Stimulated activated CD4-positive, alpha-beta T cell treated with anti-CD3 and anti-CD28 coated beads, Interleukin-15, amount 100 ng/mL, for 1 hour (primary cell): ENCODE measurements at places on chromosomes 7 and 10.

DNA sequence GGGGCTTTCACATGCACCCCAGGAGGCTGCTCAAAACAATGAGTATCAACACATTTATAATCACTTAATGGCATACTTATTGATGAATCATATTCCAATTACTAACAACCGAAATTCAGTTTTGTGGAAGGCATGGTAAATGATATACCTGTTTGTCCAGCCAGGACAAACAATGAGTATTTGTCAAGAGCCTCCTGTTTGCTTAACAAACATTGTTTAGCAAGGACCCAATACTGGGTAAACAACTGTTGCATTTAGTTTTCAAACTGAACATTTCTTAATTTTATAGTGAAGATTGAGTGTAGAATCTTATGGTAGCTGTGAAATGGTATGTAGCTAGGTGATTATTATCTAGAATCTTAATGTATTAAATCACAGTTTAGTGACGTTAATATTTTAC, 473.7 kb downstream of the ATRNL1 start:
- DNase-seq, result no peak

DNA sequence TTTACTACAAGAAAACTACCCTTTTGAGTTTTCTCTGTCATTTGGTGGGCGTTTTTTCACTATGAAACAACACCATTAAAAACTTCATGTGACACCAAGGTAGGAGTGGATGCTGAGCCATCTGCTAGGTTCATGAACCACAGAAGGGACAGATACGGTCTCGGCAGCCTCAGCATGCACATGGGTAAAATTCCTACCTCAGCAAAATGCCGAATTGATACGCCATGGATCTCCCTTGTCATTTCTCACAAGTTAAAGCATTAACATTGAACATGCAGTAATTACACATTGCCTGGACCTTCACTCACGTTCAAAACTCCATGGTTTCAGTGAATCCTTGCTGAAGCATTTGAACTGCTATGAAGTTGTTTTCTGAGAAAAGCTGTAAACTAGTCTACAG, 121.5 kb upstream of the EGR2 start:
- no peak for DNase-seq

- DNase-seq, result no peak
These were observed 27.9 kb upstream of the PLXNA4 start for GRCh38 chr7:132604121-132604520.

GRCh38 chr10:21953585-21954057, 49.9 kb downstream of the DNAJC1 start:
- DNase-seq, result no peak

GRCh38 chr7:38369816-38370493, 96.5 kb upstream of the TARP start:
- peak; percentile 41 for DNase-seq

GRCh38 chr7:73738220-73738611, 386 bp downstream of the ABHD11 start:
- peak; percentile 56 for DNase-seq

DNA sequence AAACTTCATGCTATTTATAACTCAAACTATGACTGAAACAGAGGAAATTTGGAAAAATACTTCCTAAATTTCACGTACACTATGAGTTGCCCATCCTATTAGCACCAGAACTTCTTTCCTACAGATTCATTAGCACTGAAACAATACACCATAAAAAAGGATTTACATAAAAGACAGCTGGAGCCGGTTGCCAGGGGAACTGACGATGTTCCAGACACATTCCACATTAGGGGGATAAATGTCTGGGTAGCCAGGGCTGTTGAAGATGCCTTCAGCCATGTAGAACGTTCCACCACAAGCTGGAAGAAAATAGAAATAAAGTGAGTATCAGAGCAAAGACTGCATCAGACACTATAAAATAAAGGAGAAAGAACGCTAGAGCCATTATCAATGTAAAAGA, 129.8 kb upstream of the RSU1 start:
- no peak for DNase-seq

GRCh38 chr10:17073725-17074540, 55.7 kb downstream of the CUBN start:
- no peak for DNase-seq

GRCh38 chr7:4809666-4810065, 34.2 kb downstream of the AP5Z1 start:
- DNase-seq, result no peak

GRCh38 chr7:45055594-45056219, 33.1 kb downstream of the NACAD start:
- no peak for DNase-seq

DNA sequence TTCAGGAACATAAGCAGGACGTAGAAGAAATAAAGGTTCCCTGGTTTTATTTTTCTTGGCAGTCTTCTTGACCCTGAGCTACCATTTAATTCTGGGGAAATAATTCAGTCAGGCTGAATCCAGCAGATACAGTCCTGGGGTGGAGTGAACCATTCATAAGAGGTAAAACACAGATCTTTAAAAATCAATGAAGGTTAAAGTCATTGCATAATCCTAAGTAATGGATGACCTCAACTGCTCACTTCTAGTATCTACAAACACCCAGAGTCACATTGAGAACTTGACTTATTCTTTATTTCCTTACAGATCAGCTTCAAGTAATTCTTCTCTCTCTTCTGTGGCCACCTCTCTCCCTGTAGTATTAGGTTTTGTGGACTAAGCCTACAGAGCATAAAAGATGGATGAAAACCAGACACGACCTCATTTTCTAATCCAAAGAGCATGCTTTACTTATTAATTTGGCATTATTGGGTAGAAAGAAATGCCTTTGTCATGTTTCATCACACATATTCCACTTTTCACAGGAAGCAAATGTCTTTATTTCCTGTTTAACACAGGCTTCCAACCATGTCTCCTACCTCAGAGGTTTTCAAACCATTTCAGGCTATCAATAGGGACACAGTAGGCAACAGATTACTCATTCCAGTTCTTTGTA, 182.3 kb upstream of the IMMP2L start:
- no peak for DNase-seq
